Activated CD4-positive, CD25-positive, alpha-beta regulatory T cell treated with anti-CD3 and anti-CD28 coated beads, Interleukin-2, amount 50 U/mL, for 16 hours (primary cell): ENCODE measurements at places on chromosomes 1 and 21.

DNA sequence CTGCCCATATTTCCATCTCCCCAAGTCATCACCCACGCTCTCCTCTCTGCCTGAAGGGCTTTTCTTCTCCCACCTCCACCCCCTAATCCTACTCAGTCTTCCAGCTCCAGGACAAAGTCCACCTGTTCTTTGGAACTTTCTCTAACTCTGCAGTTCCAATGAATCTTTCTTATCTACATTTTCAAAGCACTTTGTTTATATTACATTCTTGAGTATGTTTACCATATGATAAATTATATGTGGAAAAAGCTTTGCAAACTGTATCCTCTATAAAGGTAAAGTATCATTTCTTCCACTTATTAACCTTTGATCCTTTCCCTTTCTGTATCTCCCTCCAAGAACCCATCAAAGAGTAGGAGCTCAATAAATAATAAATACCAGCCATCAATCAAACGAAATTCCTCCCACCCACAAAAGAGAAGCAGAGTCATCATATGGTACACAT is 39.7 kb downstream of the TTC13 start:
- DNase-seq = no peak

GRCh38 chr1:50105433-50105832 is 3.3 kb upstream of the ELAVL4 start:
- no peak for DNase-seq

- no peak for DNase-seq
Observed at GRCh38 chr21:33789697-33790096, 125.9 kb downstream of the ATP5PO start.

DNA sequence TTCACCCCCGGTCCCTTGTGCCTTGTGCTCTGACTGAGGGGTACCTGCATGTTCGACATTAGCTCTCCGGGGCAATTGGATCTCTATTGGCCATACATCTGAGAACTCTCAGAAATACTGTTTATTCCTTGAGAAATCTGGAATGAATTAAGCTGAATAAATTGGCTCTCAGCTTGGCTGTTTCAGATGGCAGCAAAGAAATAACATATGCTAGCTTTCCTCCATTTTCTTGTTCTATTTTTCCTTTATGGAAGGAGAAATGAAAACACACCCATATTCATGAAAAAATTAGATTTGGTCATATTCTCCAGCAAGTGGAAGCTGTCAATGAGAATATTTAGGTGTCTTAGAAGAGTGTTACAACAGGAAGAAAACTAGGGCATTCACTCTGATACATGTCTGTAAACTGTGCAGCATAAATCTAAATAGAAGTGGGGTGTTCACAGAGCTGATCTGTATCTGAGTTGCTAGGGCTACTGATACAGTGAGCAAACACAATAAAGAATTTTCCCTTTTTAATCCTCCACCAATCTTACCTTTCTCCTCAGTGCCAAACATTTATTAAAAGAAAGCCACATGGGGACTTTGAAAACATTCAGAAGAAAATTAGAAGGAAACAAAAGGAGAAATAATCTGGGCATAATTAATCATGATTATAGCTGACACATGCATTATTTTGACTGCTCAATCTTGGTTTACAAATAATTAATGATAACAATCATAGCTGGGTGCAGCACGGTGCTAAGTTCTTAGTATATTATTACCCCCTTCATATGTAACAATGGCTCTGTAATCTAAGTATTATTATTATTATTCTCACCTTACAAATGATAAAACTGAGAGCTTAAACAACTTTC is 671.9 kb upstream of the USP24 start:
- DNase-seq = no peak

GRCh38 chr1:1784933-1785332 is 6.7 kb upstream of the NADK start:
- no peak for DNase-seq

DNA sequence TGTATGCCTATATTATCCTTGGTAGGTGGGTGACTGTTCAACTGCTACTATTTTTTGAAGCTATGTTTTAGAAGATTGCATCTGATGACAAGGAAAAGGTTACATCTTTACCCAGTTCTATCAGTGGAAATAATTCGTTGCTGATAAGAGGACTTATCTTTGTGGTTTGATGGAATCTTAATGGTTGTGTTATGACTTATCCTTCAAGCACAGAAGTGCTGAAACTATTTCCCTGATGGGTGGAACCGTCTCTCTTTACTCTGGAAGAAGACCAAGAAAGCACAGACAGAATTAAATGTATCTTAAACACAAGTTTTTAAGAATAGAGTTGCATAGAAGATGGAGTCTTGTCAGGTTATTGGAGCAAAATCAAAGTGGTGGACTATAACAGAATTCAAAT is 437.7 kb upstream of the KAZN start:
- DNase-seq = no peak
